Stimulated activated CD4-positive, alpha-beta T cell treated with anti-CD3 and anti-CD28 coated beads, TNF-alpha, amount 100 ng/mL, for 4 hours (primary cell): ENCODE measurements at places on chromosomes 1 and 21.

DNA sequence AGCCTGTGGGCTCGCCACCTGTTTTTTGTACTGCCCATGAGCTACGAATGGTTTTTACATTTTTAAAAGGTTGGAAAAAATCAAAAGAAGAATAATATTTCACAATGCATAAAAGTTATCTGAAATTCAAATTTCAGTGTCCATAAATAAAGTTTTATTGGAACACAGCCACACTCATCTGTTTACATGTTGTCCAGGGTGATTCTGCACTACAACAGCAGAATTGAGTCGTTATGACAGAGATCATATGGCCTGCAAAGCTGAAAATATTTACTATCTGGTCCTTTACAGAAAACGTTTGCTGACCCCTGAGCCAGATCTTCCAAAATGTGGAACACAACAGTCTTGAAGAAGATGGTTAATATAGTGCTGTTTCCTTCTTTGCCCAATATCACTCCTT is 89.4 kb downstream of the TM2D1 start:
- DNase-seq, result no peak

DNA sequence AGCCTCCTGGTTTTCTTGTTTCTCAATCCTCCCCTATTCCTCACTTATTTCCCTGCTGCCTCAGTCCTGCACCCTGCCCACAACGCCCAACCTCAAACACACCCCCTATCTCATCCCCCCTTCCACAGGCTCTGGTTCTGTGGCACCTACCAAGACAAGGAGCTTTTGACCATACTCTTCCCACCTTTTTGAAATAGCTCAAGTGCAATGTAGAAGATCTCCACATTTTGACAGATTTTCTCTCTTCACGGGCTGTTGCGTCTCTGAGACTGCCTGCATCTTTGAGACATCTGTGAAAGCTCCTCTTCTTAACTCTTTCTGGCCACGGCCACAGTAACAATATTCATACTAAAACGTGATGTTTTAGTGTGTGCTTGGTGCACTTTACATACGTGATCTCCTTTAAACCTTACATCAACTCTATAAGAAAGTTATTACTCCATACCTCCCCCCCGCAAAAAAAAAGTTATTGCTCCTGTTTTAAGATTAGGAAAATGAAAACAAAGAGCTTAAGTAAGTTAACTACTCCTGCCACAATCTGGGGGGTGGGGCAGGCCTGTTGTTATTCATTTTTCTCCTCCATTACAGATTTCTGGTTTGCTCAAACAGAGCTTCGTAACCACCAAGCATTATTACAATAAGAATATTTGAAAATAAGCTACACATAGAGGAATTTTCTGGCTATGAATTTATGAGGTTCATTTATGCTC is 1.8 kb upstream of the SERBP1 start:
- DNase-seq, result no peak

- no peak for DNase-seq
Observed at GRCh38 chr1:207172321-207172720, 68.3 kb downstream of the C4BPA start.

GRCh38 chr1:182615468-182616129 is 11.4 kb upstream of the RGS16 start:
- DNase-seq, result no peak

DNA sequence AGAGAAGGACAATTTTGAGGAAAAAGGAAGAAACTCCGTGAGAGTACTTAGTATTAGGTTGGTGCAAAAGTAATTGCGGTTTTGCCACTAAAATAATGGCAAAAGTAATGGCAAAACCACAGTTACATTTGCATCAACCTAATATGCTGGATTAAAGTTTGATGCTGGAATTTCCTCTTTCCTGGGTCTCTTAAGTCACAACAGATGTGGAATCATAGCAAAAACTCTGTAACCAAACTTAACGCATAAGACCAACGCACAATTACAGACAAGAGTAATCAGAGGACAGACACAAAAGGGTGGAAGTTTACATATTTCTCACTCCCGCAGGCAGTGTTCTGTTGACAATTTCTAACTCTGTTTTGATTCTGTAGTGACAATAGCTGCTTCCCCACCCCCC is 182.4 kb downstream of the BACH1 start:
- DNase-seq, result no peak

DNA sequence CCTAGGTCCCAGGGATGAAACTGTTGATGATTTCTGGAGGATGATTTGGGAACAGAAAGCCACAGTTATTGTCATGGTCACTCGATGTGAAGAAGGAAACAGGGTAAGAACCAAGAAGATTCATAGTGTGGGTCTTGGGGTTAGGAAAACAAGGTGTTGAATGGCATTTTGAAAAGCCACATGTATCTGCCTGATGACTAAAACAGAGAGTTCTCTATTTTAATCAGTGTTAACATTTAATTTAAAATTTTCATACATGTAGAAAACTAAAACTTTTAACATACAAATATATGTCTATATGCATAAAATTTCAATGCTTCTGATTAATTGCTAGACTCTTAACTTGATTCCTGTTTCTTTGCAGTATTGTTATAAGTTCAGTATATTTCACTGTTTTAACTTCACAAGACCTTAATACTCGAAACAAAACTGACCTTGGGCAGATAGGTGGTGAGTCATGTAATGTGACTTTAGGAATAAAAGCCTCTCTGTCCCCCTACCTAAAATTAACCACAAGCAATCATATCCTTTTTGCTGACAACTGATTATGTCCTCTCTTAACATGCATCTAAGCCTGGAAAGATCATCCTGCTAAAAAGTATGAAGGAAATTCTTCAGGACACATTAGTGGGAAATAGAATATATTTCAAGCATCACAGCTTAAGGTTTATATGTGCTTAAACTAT is 95.6 kb downstream of the PTPRC start:
- no peak for DNase-seq

- DNase-seq, result no peak
Observed at GRCh38 chr1:24294228-24294672, 24.9 kb upstream of the GRHL3 start.

- DNase-seq, result no peak
Observed at GRCh38 chr1:169904834-169905233, 11.1 kb upstream of the SCYL3 start.

GRCh38 chr1:70222716-70223235 is 1.6 kb downstream of the SRSF11 start:
- no peak for DNase-seq

GRCh38 chr1:229370601-229371021 is 27.8 kb upstream of the CCSAP start:
- DNase-seq, result no peak

- no peak for DNase-seq
Observed at GRCh38 chr1:64685217-64685616, 59.7 kb upstream of the RAVER2 start.

- DNase-seq, result no peak
Observed at GRCh38 chr1:230794871-230795605, 47.9 kb downstream of the CAPN9 start.

- DNase-seq, result no peak
Observed at GRCh38 chr1:116261227-116261626, 111.8 kb upstream of the ATP1A1 start.

GRCh38 chr1:204494281-204495077 is at the start of gene PIK3C2B:
Gene PIK3C2B (minus strand): TSS chr1:204494805. CDS start chr1:204469802, 25,003 bp downstream.
- peak; percentile 53 for DNase-seq

- no peak for DNase-seq
Observed at GRCh38 chr1:178538192-178538916, 25.4 kb downstream of the TEX35 start.

- DNase-seq, result no peak
Observed at GRCh38 chr1:6440198-6441126, 15.9 kb downstream of the ESPN start.

DNA sequence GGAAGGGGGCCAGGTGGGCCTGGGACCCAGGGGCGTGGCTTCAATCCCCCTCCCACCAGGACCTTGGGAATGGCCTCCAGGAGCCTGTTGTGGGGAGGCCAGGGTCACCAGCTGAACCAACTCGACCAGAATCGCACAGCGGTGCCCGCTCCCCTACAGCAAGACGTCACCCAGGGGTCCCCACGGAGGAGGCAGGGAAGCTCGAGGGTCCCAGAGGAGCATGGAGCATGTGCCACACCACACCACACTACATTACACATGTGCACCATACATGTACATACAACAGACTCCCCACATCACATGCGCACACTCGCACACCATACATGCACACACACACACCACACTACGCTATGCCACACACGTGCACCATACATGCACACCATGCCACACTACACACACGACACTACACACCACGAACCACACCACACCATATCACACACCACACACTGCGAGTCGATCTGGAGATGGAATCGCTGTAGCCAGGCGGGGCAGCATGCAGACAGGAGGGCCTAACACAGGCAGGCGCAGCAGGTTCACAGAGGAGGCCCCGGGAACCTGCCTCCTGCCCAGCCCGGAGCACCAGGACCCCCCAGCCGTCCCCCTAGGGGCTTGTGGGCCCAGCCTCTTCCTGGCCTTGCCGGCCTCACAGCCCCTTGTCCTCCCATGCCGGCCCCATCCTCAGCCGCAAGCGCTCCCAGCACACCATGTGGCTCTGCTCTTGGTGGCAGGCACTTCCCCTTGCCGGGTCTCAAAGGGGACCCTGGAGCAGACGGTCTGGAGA is 596 bp downstream of the ITGB2 start:
- no peak for DNase-seq

DNA sequence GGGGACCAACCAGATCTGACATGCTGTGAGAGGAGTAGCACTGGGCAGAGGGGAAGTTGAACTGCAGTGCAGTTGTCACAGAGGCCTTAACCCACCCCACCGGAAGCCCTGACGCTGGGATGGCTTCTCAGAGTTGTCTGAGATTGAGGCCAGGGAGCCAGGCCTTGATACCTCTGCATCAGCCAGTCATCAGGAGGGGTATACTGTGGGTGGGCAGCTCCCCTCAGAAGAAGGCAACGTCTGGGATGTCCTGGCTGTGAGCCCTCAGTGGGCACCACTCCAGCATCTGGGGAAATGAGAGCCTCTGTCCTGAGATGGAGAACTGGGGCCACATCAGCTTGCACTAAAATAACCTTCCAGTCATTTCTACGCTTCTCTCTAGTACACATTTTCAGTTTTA is 47.9 kb upstream of the BCAR3 start:
- DNase-seq, result no peak

- no peak for DNase-seq
Observed at GRCh38 chr1:3355089-3355488, 99.4 kb upstream of the ARHGEF16 start.
